ENCODE measurements at places on chromosomes 5 and 9.
A peak's percentile ranks its signal among the peaks of the same experiment; 100 is the strongest.

DNA sequence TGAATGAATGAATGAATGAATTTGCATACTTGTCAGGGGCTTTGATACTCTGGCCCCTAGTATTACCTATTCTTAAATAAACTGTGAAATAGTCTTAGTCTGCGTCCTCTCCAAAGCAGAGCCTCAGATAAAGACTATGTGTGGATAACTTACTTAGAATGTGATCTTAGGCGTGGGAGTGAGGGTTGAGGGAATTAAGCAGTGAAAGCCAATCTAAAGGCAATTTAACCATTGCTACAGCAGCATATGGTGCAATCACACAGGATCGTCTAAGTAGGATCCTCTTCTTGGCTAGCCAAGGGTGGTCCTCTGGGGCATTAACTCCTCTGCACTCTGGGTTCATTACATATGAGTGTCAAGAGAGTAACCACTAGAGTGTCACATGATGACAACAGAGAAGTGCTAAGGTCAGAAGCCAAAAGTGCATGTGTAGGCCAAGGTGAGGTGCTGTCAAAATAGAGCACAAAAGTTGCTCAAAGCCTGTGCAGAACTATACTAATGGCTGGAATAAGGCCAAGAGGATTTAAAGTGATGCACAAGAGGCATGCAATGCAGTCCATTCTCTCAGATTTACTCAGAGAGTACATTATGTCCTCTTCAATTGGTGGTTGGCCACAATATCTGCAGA is 274.4 kb upstream of the SEMA6A start:
- no peak for DNase-seq

DNA sequence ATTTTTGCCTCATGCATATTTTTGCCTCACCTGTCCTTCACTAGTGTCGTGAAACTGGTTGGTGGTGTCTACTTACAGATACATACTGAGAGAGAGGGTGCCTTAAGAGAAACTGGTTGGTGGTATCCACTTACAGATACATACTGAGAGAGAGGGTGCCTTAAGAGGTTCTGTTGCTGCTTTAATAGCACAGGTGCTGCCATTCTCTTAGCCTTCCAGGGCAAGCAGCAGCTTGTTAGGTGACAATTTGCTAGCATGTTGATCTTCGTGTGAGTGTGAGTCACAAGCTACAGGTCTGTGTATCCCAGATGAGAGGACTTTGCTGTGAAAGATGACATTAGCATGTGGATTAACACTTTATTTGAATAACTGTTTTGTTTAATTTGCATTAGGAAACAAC is 1.4 kb downstream of the PTTG1 start:
- DNase-seq = no peak

DNA sequence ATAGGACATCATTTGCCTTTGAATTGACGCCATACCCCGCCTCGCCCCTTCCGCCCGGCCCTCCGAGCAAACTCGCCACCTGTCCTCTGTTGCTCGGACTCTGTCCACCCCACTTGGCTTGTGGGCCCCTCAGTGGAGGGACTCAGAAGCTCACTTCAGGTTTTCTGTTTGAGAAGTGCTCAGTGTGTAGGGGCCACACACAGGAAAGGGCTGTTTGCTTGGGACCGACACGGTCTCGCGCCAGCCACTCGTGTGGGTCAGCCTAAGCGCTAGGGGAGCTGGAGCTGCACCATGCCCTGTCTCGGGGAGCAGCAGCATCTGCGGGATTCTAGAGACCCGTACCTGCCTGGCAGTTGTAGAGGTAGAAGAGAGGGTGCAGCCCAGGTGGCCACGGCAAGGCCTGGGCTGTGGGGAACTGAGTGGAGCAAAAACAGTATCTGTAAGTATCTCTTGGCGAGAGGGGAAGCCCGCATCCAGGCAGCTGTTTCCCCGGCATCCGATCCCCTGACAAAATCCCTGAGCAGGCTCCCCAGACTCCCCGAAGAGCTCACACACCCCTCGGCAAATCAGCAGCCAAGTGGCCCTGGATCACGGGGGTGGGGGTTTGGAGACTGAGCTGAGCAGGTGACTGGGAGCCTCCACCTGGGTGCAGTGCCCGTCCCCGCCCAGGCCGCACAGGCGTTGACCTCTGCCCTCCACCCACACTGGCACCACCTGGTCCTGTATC is 52.2 kb downstream of the COL5A1 start:
- DNase-seq = no peak

DNA sequence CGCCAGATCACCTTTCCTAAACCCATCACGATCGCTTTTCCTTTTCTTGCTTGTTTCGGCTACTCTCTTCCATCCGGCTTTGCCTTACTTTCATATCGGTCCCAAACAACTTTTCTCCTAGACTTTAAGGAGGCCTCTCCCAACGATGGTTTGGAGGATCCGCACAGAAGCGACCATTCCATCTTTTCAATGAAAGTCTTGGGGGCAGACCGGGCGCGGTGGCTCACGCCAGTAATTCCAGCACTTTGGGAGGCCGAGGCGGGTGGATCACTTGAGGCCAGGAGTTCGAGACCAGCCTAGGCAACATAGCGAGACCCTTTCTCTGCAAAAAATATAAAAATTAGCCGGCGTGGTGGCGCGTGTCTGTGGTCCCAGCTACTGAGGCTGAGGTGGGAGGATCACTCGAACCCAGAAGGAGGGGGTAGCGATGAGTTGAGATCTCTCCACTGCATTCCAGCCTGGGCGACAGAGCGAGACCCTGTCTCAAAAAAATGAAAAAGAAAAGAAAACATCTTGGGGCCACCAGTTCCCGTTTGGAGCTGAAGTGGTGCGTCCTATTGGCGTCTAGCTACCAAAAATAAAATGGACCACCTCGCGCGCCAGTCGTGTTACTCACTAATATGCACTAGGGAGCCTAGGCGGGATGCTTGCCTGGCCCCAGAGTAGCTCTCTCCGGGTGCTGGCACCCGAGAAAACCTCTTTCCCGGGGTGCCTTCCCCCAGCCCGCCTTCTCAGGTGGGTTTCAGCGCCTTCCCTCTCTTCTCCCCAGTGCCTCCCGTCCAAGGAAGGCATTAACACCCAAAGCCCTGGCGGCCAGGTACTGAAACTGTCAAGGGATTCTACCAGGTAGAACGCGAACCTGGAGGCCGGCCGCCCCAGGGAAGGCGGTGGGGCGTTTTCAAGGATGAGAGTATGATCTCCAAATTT is 800 bp upstream of the AP3B1 start:
- DNase-seq = no peak

DNA sequence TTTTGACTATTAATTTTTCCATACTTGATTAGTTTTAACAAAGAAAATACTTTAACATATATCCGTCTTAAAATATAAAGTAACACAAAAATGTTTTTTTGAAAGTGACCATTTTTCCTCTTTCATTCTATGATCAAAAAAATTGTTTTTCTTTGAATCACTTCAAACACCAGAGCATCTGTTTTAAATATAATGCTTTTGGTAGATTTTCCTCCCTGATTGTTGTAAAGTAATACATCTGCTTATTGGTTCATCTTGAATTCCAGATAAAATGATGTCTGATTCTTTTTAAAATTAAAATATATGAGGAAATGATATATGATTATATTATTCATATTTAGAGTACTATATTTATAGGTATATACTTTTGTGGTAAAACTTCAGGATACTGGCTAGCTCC is 76.2 kb upstream of the LPAR1 start:
- no peak for DNase-seq

GRCh38 chr9:113578882-113579282 is 115.4 kb downstream of the RGS3 start:
- DNase-seq = peak; percentile 93

DNA sequence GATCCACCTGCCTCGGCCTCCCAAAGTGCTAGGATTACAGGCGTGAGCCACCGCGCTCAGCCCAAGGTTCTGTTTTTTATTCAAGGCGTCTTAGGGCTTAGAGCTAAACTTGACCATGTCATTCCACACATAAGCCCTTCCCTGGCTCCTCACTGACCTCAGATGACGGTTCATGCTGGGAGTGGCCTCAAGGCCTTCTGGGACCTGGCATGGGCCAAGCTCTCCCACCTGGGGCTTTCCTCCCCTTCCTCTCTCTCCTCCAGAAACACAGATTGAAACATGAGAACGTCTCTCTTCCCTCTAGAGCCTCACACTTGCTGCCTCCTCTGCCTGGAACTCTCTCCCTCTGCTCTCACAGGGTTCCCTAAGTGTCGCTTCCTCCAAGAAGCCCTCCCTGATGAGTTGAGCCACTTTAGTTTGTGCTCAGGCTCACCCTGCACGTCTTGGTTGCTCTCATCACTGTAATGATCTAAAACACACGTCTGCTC is 155.6 kb upstream of the IER5L start:
- DNase-seq = peak; percentile 87

- DNase-seq = no peak
Measured at GRCh38 chr5:125583321-125584139, 837.1 kb upstream of the ZNF608 start.

- DNase-seq = peak; percentile 32
Measured at GRCh38 chr5:139473105-139473504, 2.3 kb downstream of the SMIM33 start.

DNA sequence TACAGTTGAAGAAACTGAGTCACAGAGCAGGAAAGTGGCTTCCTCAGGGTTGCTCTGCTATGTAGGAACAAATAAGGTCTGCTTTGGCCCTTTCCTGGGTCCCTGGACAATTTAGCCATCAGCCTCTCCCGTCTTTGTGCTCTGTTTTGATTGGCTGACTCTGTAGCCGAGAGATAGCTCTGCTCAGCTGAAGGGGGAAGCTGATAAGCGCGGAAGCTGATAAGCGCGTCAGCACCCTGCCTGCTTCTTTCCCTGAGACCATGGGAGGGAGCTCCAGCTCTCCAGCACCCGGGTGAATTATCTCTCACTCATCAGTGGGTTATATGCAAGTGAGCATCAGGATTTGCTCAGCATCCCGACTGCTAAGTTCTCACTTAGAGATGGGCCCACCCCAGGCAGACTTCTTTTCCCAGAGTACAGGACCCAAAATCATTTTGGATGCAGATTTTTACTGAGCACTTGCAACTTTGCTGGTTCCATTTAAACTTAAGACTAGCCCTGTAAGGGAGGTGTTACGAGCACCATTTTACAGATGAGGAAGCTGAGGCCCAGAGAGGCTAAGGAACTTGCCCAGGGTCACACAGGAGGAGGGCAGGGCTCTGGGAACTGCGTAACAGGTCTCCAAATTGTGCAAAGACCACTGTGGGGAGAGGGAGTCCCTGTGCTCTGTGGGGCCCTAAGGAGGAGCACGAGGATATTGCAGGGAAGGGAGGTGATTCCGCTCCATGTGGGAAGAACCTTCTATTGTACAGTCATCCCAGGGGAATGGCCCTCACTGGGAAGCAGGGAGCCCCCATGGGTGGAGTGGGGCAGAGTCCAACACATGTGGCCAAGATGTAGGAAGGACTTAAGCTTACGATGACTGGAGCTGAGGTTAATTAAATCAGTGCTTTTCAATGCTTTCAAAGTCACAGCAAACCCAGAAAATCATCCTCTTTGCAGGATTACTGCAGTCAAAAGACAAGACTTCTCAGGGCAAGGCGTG is 83.7 kb upstream of the ORM1 start:
- peak; percentile 78 for DNase-seq

GRCh38 chr9:135671591-135672041 is 8.5 kb downstream of the LCN9 start:
- DNase-seq = no peak

- DNase-seq = peak; percentile 99
Measured at GRCh38 chr5:168472329-168472728, 13.9 kb upstream of the RARS1 start.
